Bronchial epithelial cell (primary cell): ENCODE measurements at places on chromosomes 5 and 9. TPM values are rescaled to one million over a fixed set of nuclear protein-coding genes. Genes with fewer than 3 reads are reported as not detected.

Gene MED22
- total RNA-seq, result 17.5 and 21.3 TPM in 2 replicates

Gene WDR41
- total RNA-seq, result 148 and 222 TPM in 2 replicates

Gene SLC25A48
- not detected in 2 replicates for total RNA-seq

Gene CCNO
- 1.6 and 1.8 TPM in 2 replicates for total RNA-seq

Gene TRAF1
- 0.79 and 1.0 TPM in 2 replicates for total RNA-seq

Gene SLC6A3
- total RNA-seq, result not detected in 2 replicates

Gene ZFP37
- total RNA-seq, result 0.77 and 0.79 TPM in 2 replicates

Gene NHP2
- 133 and 161 TPM in 2 replicates for total RNA-seq

Gene RGMB
- total RNA-seq, result 6.8 and 6.9 TPM in 2 replicates

Gene SNCB
- total RNA-seq, result not detected in 2 replicates

Gene RASGEF1C
- under 0.01 TPM in 1 of 2 replicates, not detected in the other for total RNA-seq

Gene IL13
- not detected in 2 replicates for total RNA-seq

Gene LCN10
- total RNA-seq, result not detected in 2 replicates

Gene CLIC3
- total RNA-seq, result 2.1 and 28.8 TPM in 2 replicates

Gene SYNPO
- total RNA-seq, result 1.3 and 2.2 TPM in 2 replicates

Gene DDX4
- under 0.01 TPM in 1 of 2 replicates, not detected in the other for total RNA-seq

Gene QRFP
- not detected in 2 replicates for total RNA-seq

Gene THBS4
- total RNA-seq, result 0.26 TPM in 2 replicates

Gene IFNE
- total RNA-seq, result 4.0 and 12.4 TPM in 2 replicates

Gene CDKN2B
- total RNA-seq, result 29.2 and 64.0 TPM in 2 replicates

Gene SIT1
- not detected in 2 replicates for total RNA-seq
